ENCODE measurements at places on chromosomes 5 and 9. TPM values are rescaled to one million over a fixed set of nuclear protein-coding genes. Genes with fewer than 3 reads are reported as not detected.

MRPL41 gene
- 53.9 TPM for total RNA-seq

ARHGEF28 gene
- total RNA-seq = not detected

TLE1 gene
- not detected for total RNA-seq

PCDH12 gene
- 2.2 TPM for total RNA-seq

B4GALT1 gene
- 53.8 TPM for total RNA-seq

TRIM7 gene
- 2.7 TPM for total RNA-seq

PCDHB13 gene
- not detected for total RNA-seq

SET gene
- total RNA-seq = 831 TPM

FOXD4 gene
- not detected for total RNA-seq

EQTN gene
- total RNA-seq = not detected

DNA sequence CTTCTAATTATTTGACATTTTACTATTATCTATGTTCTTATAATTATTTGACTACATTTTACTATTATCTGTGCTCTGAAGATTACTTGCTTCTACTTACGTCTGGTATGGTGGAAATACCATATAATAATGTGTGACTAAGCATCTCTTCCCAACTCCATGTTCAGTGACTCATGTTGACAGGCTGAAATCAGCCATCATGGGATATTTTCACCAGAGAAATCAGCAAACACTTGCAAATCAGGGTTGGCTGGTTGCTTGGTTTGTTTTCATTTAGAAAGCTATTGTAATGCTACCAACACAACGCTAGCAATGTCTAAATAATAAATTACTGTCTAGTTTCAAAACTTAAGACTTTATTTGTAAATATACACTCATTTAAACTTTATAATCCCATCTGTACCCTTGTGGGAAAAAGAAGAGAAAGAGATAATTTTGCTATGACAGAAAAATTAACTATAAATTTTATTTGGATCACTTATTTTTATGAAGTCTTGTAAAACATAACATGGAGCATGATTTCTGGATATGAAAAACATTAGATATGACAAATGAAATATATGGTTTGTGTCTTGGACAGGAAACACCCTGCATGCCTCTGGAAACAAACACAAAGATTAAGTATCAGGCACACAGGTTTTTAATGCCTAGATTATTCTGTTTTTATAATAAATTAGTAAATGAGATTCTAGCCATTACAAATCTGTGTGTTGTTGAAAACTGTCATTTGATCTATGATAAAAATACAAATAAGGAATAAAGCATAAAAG lies 337.6 kb downstream of the BNC2 start:
- no peak overlapping the region for H3K27ac ChIP-seq
- no peaks in the 10 kb centered on the region for H3K36me3 ChIP-seq
- no peaks in the 10 kb centered on the region for H3K27me3 ChIP-seq
- H3K4me1 ChIP-seq = no peaks in the 10 kb centered on the region

- no peak overlapping the region for H3K27ac ChIP-seq
- no peak for DNase-seq
- no peaks in the 10 kb centered on the region for H3K36me3 ChIP-seq
- H3K27me3 ChIP-seq = no peaks in the 10 kb centered on the region
- H3K4me3 ChIP-seq = no peak overlapping the region
These were observed 66.8 kb upstream of the NEURL1B start for GRCh38 chr5:172573986-172574870.

DNA sequence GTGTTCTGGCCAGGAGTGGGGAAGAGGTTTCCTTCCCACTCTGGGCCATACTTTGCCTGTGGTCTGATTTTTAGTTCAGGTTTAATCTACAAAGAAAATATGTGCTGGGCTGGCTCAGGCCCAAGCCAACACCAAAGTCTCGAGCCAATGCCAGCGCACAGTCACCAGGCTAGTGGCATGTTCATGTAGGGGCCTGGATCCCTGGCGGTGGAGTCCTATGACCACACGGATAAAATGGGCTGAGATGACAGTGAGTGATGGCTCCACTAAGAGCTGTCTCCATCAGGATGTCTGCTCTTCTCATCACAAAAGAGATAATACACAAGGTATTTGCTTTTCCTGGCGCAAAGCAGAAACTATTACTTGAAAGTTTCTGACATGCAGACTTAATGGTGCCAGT lies 92.9 kb upstream of the PTPN3 start:
- no peak for DNase-seq
- H3K4me3 ChIP-seq = no peak overlapping the region
- no peaks in the 10 kb centered on the region for H3K4me1 ChIP-seq
- H3K27ac ChIP-seq = no peak overlapping the region
- no peaks in the 10 kb centered on the region for H3K36me3 ChIP-seq
- H3K27me3 ChIP-seq = peaks cover 7% of the 10 kb centered on the region

GRCh38 chr9:122097679-122098315 lies 4.7 kb upstream of the TTLL11 start:
- H3K4me3 ChIP-seq = no peak overlapping the region
- DNase-seq = no peak
- H3K4me1 ChIP-seq = peaks cover 20% of the 10 kb centered on the region
- peaks cover 31% of the 10 kb centered on the region for H3K27me3 ChIP-seq

GRCh38 chr9:27566118-27566517 lies 7.2 kb downstream of the C9orf72 start:
- H3K4me3 ChIP-seq = no peak overlapping the region
- peaks cover 22% of the 10 kb centered on the region for H3K4me1 ChIP-seq
- DNase-seq = no peak
- H3K36me3 ChIP-seq = peaks cover 27% of the 10 kb centered on the region
- no peaks in the 10 kb centered on the region for H3K27me3 ChIP-seq

- no peak for DNase-seq
- H3K27ac ChIP-seq = peak overlapping the region; percentile 57
- H3K4me1 ChIP-seq = peaks cover 7% of the 10 kb centered on the region
- H3K4me3 ChIP-seq = no peak overlapping the region
- H3K36me3 ChIP-seq = peaks cover 63% of the 10 kb centered on the region
These were observed 93.0 kb upstream of the NIPAL4 start for GRCh38 chr5:157366741-157367674.

- peaks cover 24% of the 10 kb centered on the region for H3K4me1 ChIP-seq
- peaks cover 7% of the 10 kb centered on the region for H3K36me3 ChIP-seq
- no peak overlapping the region for H3K27ac ChIP-seq
- peak overlapping the region; percentile 42 for H3K4me3 ChIP-seq
These were observed 254.3 kb downstream of the MAST4 start for GRCh38 chr5:66850354-66851075.

DNA sequence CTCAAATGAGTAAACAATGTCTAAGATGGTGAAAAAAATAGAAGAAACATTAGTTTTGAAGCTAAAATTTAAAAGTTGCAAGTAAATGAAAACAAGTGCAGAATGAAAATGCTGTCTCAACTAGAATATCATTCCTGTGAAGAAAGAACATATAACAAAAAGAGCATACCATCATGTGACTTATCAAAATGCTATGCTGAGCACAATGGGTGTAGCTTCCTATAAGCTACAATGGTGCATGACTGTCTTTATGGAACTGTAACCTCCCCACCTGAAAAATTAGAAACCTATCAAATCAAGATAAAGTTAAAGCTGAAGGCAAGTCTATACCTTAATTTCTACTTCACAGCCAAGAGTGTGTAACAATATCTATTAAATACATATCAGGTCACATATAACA lies 192.0 kb downstream of the AP3B1 start:
- no peaks in the 10 kb centered on the region for H3K4me1 ChIP-seq
- H3K4me3 ChIP-seq = no peak overlapping the region
- no peaks in the 10 kb centered on the region for H3K27me3 ChIP-seq
- no peak overlapping the region for H3K27ac ChIP-seq

DNA sequence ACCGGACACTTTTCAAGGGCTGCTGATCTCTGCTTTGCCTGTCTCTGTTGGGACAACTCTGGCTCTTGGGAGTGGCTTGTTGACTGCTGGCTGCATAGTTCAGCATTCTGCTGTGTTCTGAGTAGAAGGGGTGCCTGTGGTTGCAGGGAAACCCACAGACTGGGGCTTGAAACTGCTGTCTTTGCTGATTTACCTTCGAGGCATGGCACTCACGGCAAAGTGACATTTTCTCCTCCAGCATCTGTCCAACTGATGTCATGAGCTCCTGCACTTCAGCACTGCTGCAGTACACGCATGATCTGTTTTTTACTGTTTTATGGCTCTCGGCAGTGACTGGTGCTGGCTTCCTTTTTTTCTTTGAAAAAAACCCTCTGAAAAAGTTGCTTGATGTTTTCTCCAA lies 69.2 kb downstream of the SPATA31D1 start:
- no peaks in the 10 kb centered on the region for H3K27me3 ChIP-seq
- no peak overlapping the region for H3K27ac ChIP-seq
- no peaks in the 10 kb centered on the region for H3K36me3 ChIP-seq
- no peak overlapping the region for H3K4me3 ChIP-seq
- no peak for DNase-seq

GRCh38 chr5:100667161-100667630 lies 132.0 kb downstream of the FAM174A start:
- peak; percentile 66 for DNase-seq
- peaks cover 9% of the 10 kb centered on the region for H3K27me3 ChIP-seq
- H3K36me3 ChIP-seq = no peaks in the 10 kb centered on the region
- H3K27ac ChIP-seq = no peak overlapping the region
- peaks cover 9% of the 10 kb centered on the region for H3K4me1 ChIP-seq
- no peak overlapping the region for H3K4me3 ChIP-seq

DNA sequence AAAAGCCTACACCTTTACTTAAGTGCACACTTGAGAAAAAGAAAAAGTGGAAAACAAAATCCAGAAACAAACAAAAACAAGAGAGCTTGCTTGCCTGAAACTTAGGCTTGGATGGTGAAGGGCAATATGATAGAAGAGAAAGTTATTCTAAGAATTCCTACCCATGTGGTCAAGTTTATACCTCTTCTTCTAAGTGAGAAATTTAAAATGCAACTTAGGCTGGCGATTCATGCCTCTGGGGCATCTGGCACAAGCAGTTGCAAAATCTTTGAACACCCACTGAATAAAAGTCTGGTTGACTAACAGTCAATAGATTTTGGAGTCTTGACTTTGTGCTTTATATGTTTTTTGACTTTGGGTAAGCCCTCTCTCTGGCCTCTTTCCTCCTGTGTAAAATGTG lies 239.6 kb downstream of the KDM4C start:
- no peak for DNase-seq
- H3K4me1 ChIP-seq = peaks cover 4% of the 10 kb centered on the region
- no peak overlapping the region for H3K27ac ChIP-seq
- H3K4me3 ChIP-seq = no peak overlapping the region
- no peaks in the 10 kb centered on the region for H3K27me3 ChIP-seq
- peaks cover 43% of the 10 kb centered on the region for H3K36me3 ChIP-seq

GRCh38 chr5:179967489-179967888 lies 59.8 kb upstream of the TBC1D9B start:
- peak; percentile 47 for DNase-seq
- peaks cover 8% of the 10 kb centered on the region for H3K4me1 ChIP-seq
- H3K27me3 ChIP-seq = no peaks in the 10 kb centered on the region
- no peak overlapping the region for H3K4me3 ChIP-seq
- H3K27ac ChIP-seq = no peak overlapping the region
- no peaks in the 10 kb centered on the region for H3K36me3 ChIP-seq

- H3K4me3 ChIP-seq = no peak overlapping the region
- H3K27ac ChIP-seq = no peak overlapping the region
- H3K4me1 ChIP-seq = peaks cover 3% of the 10 kb centered on the region
- H3K27me3 ChIP-seq = no peaks in the 10 kb centered on the region
These were observed 31.9 kb upstream of the CEP120 start for GRCh38 chr5:123455095-123455494.

DNA sequence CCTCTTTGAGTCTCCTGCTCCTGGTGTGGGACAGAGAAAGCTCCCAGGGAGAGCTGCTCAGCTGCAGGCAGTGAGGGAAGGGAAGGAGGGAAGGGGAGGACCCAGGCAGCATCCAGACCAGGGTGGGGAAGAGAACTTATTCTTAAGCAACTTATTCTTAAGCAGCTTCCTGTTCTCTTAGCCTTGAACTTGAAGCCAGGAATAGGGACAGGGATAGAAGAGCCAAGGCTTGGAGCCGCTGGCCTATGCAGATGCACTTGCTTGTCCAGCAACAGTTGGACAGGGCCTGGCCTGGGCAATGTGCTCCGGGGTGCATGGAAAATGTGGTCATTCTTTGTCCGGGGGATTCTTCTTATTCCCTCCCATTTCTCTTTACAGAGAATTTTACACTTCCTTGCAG lies 31.4 kb upstream of the SPTLC1 start:
- no peak for DNase-seq
- no peak overlapping the region for H3K4me3 ChIP-seq
- H3K36me3 ChIP-seq = no peaks in the 10 kb centered on the region
- peaks cover 28% of the 10 kb centered on the region for H3K27me3 ChIP-seq

GRCh38 chr9:93329629-93330280 lies 121.7 kb upstream of the FAM120A start:
- H3K4me3 ChIP-seq = no peak overlapping the region
- H3K4me1 ChIP-seq = no peaks in the 10 kb centered on the region
- H3K27me3 ChIP-seq = peaks cover 14% of the 10 kb centered on the region
- DNase-seq = no peak

DNA sequence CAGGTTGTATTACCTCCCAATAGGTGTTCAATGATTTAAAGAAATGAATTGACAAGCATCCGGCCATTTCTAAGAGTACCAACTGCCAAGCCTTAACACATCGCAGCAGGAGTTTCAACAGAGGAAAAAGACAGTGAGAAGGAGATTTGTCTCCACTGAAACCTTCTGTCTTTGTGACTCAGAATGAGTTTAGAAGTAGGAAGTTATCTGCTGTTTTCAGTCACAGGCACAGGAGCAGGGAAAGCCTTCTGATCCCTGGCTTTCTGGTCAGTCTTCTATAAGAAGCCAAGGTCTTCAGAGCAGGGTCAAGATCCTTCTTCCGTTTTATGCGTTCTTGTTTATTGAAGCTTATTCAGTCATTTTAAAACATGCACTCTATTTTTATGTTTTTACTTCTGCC lies 390.7 kb upstream of the PCSK5 start:
- no peaks in the 10 kb centered on the region for H3K36me3 ChIP-seq
- no peak for DNase-seq
- no peak overlapping the region for H3K27ac ChIP-seq
- H3K27me3 ChIP-seq = no peaks in the 10 kb centered on the region

DNA sequence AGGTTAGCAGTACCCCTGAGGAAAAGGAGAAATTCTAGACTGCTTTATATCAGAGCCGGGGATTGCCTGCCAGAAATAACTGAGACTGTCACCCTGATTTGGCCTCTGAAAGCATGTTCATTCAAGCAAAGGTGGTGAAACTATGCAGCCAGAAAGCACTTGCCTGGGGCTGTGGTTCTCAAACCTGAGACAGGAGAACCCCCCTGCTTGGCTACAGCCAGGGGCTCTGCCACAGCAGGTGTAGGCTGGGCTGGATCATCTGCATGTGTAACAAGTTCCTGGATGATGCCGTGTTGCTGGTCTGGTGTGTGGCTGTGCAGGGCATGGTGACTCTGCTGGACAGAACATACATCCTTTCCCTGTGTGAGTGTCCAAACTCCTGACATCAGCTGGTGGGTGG lies 157.8 kb downstream of the NXNL2 start:
- peaks cover 2% of the 10 kb centered on the region for H3K27me3 ChIP-seq
- no peak overlapping the region for H3K4me3 ChIP-seq
- no peaks in the 10 kb centered on the region for H3K36me3 ChIP-seq
- DNase-seq = no peak
